ENCODE measurements at places on chromosomes 7 and 10. TPM values are rescaled to one million over a fixed set of nuclear protein-coding genes. Genes with fewer than 3 reads are reported as not detected.

Gene ZNF107
- total RNA-seq, result 33.6 TPM

Gene EIF3B
- total RNA-seq, result 153 TPM

Gene GRM3
- total RNA-seq, result not detected

Gene TCAF2
- 16.8 TPM for total RNA-seq

DNA sequence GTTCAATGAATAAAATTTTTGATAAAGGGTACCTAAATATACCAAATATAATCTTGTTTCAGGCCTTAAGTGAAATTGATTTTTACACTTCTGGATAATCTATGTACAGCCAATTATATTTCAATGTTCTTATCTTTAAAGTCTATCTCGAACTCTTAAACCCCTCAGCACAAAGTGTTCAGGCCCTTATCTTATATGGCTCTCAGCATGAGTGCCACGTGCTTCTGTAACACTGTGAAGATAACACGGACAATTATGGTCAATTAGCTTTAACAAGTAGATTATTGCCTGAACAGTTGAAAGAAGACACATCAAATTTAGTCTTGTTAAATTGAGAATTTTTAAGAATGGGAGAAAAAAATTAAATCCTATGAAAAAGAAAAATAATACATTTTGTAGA, 40.4 kb upstream of the DMTF1 start:
- DNase-seq, result no peak

DNA sequence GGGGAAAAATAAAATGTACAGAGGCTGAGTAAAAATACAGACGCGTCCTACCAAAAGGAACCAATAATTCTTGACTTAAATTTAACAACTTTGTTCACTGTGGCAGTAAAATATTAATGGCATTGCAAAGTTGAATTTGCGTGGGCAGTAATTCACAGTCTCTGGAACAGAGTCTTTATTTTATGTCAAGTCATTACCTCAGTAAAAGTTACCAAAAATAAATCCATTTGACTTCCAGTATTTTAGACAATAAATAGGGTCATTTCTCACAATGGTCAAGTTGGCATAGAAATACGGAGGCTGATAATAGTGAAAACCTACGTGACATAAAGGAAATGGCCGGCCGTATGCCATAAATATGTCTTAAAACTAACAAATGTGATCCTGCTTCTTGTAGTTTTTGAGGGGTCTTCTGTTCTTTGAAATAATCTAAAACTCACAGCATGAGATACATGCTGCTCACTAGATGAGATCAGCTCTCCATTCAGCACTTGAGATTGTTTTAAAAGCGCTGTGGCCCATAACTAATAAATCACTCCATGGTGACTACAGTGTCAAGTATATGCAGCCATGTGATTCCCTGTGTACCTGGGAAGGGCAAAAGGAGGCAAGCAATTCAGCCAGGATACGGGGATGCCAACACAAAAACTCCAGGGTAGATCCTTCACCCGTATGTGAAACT, 75.3 kb downstream of the DOCK4 start:
- DNase-seq, result no peak

DNA sequence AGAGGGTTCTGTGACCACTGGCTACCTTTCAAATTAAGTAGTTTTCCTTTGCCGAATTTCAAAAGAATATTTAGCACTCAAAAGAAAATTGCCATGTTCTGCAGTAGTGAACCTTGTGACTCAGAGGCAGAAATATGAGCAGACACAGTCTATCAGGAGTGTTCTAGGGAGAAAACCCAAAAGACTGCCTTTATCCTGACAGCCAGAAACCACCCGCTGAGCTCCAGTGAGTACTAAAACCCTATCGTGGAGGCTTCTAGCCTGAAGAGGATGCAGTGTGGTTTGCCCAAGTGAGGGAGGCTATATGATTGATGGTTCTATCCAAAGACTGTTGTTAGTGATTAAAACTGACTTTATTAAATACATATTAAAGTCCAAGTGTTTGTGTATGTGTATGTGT, 21.9 kb downstream of the CHRM2 start:
- no peak for DNase-seq

GRCh38 chr10:93173967-93174845, 100.5 kb downstream of the CYP26A1 start:
- no peak for DNase-seq

DNA sequence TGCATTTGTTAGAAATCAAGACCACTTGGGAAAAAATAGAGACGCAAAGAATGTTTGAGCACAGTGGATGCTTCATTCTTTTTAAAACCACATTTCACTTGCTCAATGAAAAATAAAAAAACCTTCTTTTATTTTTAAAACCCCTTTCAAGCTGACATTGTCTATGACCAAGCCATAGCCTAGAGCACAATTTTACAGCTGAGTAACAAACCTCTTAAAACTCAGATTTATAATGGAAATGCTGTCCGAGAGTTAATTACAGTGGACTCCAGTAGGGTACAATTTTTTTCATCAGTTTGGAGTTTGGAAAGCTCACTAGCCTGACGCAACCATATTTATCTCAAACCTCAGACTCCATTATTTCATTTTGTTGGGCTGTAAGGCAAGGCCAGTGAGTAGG, 116.3 kb downstream of the RNLS start:
- DNase-seq, result no peak

DNA sequence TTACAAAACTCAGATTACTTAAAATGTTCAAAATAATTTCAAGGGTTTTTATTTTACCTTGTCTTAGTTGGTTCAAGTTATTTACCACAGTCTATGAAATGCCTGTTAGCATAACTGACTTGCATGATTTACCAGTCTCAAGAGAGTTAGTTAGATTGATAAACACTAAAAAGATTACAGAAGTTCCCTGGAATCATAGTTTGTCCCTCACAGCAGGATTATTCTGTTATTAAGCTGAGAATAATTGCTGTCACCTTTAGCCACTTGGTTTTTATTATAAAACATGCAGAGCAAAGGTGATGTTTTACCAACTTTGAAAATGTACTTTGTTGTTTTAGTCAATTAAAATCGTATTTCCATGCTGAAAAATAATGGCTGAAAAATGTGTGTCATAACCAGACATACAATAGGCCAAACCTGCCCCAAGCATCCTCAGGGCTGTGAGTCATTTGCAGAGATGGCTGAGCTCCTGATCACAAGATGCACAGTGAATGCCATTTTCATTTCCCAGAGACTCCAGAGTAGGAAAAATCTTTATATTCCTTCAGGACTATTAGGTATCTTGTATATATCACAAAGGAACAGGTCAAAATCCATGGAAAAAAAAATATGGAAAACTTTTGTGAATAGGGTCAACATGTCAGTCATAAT, 87.8 kb upstream of the DKK1 start:
- DNase-seq, result no peak

DNA sequence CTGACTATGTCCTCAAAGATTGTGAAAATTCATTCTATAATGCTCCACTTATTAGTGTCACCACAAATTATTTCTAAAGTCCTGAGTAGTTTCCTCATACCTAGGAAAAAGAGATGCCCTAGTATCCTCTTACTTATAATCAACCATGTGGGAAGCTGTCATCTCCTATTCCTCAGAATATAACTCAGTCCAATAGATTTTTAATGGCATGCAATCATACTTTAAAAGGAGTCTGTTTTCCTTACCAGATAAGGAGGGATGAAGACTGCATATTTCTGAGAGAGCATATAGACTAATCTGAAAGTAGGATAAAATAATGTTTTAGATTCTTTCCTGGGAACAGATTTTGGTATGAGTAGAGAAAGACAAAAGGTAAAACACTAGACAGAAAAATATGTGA, 727.7 kb upstream of the GRM3 start:
- no peak for DNase-seq

- no peak for DNase-seq
Measured at GRCh38 chr10:122419876-122420623, 34.4 kb upstream of the ARMS2 start.

- no peak for DNase-seq
Measured at GRCh38 chr10:24205821-24206220, 3.1 kb upstream of the KIAA1217 start.

- no peak for DNase-seq
Measured at GRCh38 chr7:154837622-154838021, 165.3 kb downstream of the PAXIP1 start.

DNA sequence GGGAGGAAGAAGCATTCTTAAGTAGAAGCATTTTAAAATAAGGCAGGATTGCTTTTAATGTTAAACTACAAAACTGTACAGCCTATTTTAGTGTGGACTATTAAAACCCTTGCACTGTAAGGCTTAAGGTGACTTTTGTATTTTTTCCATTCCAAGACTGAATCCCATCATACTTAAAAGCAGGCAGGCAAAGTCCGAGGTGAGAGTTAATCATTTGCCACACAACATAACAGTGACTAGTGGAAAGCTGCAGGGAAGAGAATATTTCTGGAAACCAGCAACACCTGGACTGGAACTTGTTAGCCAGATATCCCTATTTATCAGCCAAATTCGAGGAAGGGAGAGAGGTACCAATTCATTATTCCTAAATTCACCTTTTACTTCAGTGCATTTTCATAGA, 3.5 kb downstream of the PRR15 start:
- no peak for DNase-seq

DNA sequence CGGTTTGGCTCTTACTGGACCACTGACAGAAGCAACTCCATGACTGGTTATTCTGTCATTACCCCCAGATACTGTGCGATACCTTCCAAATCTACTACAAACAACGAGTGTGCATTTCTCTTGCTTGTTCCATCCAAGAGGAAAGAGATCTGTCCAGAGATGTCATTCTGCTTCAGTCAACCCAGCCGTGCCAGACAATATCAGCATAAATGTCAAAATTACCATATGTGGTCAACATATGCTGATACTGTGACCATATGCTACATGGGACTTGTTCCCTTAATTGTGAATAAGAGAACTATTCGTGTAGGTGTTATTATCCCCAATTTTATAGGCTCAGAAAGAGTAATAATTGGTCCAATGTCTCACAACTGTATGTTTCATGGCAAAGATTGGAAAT, 143.2 kb upstream of the PRSS1 start:
- DNase-seq, result no peak

DNA sequence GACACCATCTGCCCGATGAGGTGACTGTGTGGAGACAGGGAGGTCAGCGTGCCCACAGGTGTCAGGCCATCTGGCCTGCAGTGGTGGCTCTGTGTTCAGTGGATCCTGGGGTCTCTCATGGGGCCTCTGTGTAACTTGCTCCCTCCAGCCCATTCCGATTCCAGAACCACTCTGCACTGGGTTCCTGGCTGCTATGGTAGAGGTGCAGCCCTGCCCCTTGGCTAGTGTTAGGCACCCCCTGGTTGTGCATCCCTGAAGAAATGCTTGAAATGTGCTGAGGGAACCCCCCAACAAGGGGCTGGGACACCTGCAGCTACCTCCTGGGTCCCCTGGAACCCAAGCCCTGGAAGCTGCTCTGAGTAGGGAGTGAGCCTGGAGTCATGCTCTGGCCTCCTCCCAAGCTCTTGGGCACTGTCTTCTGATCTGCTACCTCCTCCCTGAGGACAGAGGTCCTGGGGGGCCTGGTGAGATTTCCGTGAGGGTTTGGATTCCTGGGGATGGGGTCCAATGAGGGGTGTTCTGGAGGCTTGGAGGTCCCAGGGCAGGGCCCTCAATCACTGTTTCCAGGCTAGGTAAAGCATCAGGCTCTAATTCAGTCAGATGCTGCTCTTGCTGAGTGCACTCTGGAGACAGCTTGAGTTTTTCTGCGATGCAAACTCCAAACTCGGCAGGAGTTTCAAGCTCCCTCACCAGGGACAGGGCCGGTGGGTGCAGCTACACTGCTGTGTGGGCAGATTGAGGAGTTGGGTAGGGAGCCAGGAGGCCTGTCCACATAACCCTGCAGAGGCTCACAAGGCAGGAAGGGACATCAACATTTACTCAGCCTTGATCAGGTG, 27.7 kb downstream of the RAMP3 start:
- DNase-seq, result no peak

All from naive thymus-derived CD8-positive, alpha-beta T cell (primary cell).